ENCODE measurements at places on chromosomes 2 and 18. TPM values are rescaled to one million over a fixed set of nuclear protein-coding genes. Genes with fewer than 3 reads are reported as not detected.

DNA sequence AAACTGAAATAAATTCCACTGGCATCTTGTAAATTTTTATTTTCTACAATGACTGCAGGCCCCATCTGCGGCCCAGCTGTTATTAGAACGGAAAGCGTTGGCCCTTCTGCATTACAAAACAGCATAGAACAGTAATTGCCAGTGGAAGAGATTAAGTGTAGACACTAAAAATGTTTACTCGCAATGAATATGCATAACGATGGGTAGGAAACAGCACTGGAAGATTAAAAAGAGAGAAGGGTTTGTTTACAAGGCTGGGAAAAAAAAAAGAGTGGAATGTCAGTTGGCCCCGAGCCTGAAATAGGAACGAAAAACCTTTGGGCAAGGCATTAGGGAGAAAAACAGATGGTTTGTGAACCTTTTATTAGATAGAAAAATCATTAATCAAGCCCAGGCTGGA, 275.9 kb upstream of the TCF4 start:
- no peak for DNase-seq

DNA sequence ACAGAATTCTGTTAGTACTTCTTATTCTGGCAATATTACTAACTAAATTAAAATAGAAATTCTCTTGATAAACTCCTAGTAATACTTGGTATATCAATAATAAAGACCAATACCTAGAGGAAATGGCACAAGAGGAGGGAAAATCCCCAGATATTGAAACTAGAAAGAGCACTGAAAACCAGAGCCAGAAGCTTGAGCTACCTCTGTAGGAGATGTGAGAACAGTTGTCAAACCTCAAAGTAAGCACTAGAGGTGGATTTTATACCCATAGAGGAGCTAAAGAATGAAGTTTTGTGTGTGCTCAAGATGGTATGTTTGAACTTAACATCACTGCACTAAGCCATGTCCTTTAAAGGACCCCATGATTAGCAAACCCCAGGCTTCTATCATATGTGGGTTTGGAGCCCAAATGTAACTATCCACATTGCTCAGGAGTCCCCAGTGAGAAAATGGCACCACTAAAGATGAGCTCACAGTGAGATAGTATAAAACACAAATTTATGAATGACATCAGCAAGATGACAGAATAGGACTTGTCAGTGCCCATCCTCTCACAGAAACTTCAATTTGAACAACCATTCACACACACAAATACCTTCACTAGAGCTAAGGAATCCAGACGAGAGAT, 122.1 kb downstream of the PKP4 start:
- no peak for DNase-seq

Gene IL1B
- 0.59 TPM for total RNA-seq

GRCh38 chr2:230234122-230234722, 8.7 kb downstream of the SP140 start:
- DNase-seq, result no peak

DNA sequence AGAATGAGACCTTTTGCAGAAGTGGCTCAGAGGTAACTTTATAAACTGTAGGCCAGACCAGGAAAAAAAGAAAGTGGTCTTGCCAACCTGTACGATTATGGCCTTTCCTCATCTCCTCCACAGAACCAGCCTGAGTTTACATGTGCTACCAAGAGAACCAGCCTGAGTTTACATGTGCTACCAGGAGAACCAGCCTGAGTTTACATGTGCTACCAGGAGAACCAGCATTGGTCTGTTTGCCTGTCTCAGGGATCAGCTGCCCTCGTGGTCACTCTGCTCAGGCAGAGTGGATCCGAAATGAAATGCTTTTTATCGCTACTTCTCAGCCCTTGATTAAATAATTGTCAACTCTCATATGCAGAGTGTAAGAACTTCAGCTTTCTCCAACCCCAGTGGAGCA, 209.9 kb downstream of the SUCLG1 start:
- DNase-seq, result no peak

- DNase-seq, result no peak
These were observed 263.8 kb downstream of the KCNE4 start for GRCh38 chr2:223315813-223316212.

DNA sequence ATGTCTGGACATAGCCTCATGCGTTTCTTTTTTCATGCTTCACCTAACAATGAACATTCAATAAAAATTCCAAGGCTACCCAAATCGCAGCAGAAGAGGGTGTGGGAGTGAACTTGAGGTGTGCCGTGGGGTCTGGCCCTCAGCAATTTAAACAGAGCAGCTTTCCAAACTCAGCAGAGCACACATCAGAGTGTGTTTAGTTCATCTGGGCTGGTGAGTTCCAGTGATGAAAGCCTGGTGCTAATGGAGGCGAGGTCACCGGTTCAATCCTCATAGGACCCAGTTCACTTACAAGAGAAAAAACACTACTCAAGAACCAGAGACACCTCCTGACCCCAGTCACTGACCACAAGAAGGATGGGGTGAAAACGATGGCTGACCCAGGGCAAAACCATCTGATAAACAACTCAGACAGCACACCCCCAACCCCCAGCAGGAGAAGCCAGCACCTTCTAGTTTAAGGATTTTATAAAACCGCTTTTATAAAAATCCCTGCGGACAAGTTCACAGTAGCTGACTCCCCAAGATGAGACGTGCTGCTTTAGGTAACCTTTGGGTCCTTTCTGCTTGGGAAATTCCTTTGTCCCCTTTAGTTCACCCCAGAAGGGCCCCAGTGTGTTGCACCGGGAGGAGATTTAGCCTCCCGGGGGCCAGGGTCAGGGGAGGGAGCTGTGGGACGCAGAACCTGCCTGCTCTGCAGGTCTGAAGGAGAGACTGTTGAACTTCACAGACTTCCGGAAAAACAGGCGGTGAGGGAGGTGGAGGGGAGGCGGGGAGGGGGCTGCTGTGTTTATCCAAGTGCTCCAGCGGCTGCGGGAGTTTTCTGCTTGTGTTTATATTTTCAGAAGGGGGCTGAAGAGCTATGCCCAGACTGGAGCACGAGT, 152.7 kb upstream of the SOX11 start:
- DNase-seq, result no peak

GRCh38 chr2:220445429-220446105, 818.1 kb downstream of the SLC4A3 start:
- DNase-seq, result no peak

DNA sequence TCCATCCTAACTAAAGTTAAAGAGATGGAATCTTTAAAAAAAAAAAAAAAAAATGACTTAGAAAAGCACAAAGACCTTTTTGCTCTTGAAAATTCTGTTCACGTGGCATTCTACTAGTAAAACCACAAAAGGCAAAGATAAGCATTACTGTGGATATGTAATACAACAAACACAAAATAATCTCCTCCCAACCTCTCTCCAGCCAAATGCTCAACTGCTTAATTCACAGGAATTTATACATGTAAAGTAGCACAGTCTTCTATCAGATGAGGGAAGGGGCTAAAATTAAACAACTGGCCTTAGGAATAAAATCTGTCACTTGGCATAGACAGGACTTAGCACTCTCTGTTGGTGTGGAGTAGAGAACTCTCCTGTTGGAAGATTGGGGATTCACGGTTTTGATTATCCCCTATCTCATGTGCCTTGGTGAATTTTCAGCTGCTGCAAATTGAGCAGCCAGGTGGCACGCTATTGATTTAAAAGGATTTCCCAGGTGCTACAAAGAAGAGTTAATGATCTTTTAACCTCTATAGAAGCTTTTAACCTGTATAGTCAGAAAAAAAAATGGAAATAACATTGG, 57.4 kb downstream of the ATIC start:
- DNase-seq, result no peak

Gene EMX1
- total RNA-seq, result not detected

Gene RPRM
- not detected for total RNA-seq

GRCh38 chr2:142545036-142545435, 332.4 kb upstream of the KYNU start:
- DNase-seq, result no peak

Gene CCBE1
- 9.6 TPM for total RNA-seq

DNA sequence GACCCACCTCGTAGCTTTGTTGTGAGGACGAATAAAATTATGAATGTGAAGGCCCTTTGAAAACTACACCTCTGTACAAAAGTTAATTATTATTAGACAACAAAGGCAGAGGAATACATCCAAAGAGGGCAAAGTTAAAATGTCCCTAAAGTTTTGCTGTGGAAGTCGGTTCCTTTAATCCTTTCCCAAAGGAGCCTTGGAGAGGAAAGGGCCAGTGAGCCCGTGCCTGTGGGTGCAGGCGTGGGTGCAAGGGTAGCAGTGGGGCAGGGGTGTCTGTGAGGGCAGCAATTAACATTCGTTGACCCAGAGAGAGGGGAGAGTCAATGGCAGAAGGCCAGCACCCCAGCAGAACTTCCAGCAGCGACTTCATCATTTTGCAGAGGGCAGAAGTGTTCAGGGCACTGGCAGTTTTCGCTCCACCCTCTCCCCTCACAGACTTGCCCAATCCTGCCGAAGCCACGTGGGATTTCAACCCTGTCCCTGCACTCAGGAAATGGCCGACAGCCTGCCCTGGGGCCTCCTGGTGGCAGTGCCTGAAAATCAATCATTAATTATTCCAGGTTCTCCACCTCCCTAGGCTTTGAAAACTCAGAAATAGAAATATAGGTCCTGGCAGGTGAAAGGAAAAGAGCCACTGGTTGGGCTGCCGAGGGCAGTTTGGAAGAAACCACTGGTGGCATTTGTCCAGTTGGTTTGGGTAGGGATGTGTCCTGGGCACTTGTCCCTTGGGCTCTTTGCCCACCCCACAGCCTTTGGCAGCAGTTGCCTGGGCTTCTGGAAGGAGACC, 4.2 kb upstream of the PAX8 start:
- peak; percentile 91 for DNase-seq

Gene FKBP7
- total RNA-seq, result 6.7 TPM

Gene SERPINB7
- total RNA-seq, result 1.3 TPM

- DNase-seq, result no peak
These were observed 67.0 kb downstream of the SFXN5 start for GRCh38 chr2:73004466-73004865.

GRCh38 chr2:103784261-103784660, 1022.4 kb downstream of the TMEM182 start:
- DNase-seq, result no peak

- DNase-seq, result no peak
These were observed 103.6 kb upstream of the TMEM200C start for GRCh38 chr18:5998907-5999306.

GRCh38 chr2:187644486-187644885, 90.3 kb upstream of the TFPI start:
- no peak for DNase-seq
